ENCODE measurements at places on chromosomes 11 and 22.
A peak's percentile ranks its signal among the peaks of the same experiment; 100 is the strongest.

- DNase-seq = no peak
Measured at GRCh38 chr11:2887515-2888195, 2.1 kb upstream of the CDKN1C start.

DNA sequence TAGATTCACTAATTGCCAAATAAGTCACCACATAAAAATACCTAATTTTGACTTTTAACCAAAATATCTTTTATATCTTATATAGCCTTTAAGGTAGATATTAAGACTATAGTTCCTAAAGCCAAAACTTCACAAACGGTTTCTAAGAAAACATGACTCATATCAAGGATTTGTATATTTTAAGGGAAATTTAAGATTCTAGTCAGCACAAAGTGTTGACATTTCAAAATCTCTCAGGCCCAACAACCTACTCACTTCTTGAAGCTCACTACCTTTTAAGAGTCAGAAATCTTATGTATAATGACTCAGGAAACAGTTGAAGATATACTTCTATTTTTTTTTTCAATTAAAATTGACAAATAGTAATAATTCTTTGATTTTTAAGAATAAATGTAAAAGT, 221.9 kb downstream of the SBF2 start:
- DNase-seq = no peak

- no peak for DNase-seq
Measured at GRCh38 chr11:119668676-119669075, 60.3 kb downstream of the NECTIN1 start.

GRCh38 chr11:66687831-66688281, 10.2 kb upstream of the RBM4B start:
- no peak for DNase-seq

- peak; percentile 94 for DNase-seq
Measured at GRCh38 chr11:73314117-73314961, 6.3 kb downstream of the ARHGEF17 start.

DNA sequence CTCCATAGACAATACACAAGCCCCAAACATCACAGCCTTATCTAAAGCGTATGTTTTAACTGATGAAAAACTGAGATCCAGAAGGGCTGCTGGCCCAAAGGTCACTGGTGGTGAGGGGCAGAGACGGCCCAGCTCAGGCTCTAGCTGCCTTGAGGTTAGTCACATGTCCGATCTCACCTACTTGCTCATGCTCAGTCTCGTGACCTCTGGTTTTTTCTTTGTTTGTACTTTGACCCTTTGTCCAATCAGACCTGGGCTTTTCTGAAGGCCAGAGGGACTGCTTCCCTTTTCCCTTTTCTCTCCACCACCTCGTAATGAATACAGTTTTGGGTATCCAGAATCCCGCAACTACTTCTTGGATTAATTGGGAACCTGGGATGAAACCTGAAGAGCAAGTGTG, 28.6 kb downstream of the MMP20 start:
- DNase-seq = no peak

GRCh38 chr11:19844806-19845205, 132.2 kb downstream of the NAV2 start:
- DNase-seq = no peak

DNA sequence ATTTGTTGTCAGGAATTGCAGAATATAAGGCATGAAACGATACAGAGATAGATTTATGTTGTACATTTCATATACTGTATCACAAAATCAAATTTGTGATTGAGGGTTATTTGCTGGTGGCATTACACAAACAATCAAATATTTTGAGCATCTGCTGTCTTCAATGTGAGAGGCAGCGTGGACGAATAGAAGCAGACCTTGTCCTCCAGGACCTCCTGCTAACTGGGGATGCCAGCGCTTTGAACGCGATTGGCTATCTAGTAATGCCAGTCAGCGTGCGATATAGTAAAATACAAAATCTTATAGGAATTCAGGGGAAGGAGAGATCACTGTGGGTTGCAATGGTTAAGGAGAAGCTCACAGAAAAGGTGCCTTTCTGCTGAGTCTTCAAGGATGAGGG, 631 bp upstream of the SNX19 start:
- no peak for DNase-seq

GRCh38 chr11:61659413-61660196, 20.6 kb upstream of the DAGLA start:
- DNase-seq = no peak
